ENCODE measurements at places on chromosomes 5 and 9. TPM values are rescaled to one million over a fixed set of nuclear protein-coding genes. Genes with fewer than 3 reads are reported as not detected.

Gene EGFLAM
- 0.33 TPM for total RNA-seq

Gene RASEF
- 1.2 TPM for total RNA-seq

Gene MYOT
- not detected for total RNA-seq

Gene RANBP17
- total RNA-seq: 10.0 TPM

Gene MOB3B
- total RNA-seq: under 0.01 TPM

Gene FOXD4L5
- under 0.01 TPM for total RNA-seq
